ENCODE measurements at places on chromosomes 6 and 20. TPM values are rescaled to one million over a fixed set of nuclear protein-coding genes. Genes with fewer than 3 reads are reported as not detected.
A peak's percentile ranks its signal among the peaks of the same experiment; 100 is the strongest.

GRCh38 chr6:51926125-51926524, 161.3 kb downstream of the PKHD1 start:
- no peak for DNase-seq

GRCh38 chr20:59331721-59332329, 31.4 kb downstream of the EDN3 start:
- DNase-seq = no peak

DNA sequence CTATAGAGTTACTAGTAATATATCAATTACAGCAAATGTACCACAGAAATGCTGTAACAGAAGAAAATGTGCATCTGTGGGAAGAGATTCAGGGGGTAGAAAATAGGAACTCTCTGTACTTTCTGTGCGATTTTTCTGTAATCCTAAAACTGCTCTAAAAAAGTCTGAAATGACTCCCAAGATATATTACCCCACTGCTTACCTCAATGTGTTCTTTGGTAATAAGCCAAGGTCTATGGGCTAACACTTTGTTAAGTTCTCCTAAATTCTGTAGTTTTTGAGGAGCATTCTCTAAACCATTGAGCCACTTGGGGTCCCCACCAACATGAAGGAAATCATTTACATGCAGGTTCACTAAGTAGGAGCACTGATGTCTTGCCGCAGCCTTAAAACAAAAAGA, 94.4 kb downstream of the SESN1 start:
- no peak for DNase-seq

GRCh38 chr6:15879371-15880261, 216.8 kb upstream of the DTNBP1 start:
- DNase-seq = peak; percentile 44

DNA sequence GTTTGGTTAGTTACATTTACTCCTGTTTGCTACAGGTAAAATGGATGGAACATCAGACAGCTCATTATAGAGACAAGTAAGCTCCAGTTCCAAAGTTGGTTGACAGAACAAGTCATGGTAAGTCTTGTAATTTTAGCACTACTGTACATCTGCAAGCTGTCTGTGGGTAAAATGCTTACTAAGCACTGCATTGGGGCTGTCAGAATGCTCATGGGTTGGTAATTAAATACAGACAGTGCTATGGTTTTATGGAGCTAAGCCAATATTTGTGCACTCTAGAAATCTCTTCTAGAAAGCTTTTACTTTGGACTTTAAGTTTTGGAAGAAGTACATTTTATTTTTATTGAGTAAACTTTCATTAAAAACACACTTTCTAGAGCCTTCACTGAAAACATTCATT, 419.2 kb upstream of the MMS22L start:
- no peak for DNase-seq

Gene WFDC5
- not detected for total RNA-seq

Gene HLA-DQB2
- 3.1 TPM for total RNA-seq

Gene TMEM74B
- 0.13 TPM for total RNA-seq

Gene BTNL2
- not detected for total RNA-seq
